ENCODE measurements at places on chromosomes 5 and 9.

- DNase-seq: no peak
Measured at GRCh38 chr5:179330186-179330900, 14.9 kb downstream of the ADAMTS2 start.

GRCh38 chr5:151592855-151593408 lies 1.8 kb upstream of the FAT2 start:
- DNase-seq: no peak

GRCh38 chr9:96088510-96088909 lies 213.0 kb downstream of the ERCC6L2 start:
- DNase-seq: no peak

GRCh38 chr9:68802525-68803015 lies 97.5 kb downstream of the PIP5K1B start:
- no peak for DNase-seq

DNA sequence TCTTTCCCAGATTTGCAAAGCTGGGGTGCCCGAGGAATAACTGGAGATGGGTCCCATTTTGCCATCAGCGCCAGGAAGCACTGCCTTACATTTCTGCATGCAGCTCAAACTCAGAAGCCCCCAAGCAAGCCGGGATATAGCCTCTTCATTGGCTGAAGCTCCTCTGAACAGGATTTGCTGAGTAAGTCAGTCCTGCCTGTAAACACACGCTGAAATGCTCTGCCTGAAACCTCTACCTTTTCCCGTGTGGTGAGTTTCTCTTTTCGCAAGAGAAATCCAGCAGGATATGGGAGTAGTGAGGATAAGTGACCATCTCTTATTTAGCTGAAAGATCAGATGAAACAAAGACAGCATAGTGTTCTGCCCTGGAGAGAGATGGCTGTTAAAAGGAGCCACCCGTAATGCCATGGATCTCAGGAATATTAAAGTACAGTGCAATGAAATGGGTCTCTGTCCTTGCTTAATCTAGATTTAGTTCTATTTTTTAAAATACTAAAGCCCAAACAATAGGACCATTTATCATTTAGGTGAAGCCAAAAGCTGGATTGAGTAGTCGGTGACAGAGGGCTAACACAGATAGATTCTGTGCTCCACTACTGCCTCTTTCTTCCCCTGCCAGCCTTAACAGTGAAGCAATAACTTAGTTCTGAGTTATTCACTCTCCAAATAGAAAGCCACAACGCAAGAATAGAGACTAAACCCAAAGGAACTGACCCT lies 177.5 kb upstream of the PPP2R2B start:
- no peak for DNase-seq

GRCh38 chr5:54541823-54542783 lies 24.5 kb downstream of the SNX18 start:
- no peak for DNase-seq

- no peak for DNase-seq
Measured at GRCh38 chr5:122586351-122586750, 188.5 kb upstream of the SNX2 start.

DNA sequence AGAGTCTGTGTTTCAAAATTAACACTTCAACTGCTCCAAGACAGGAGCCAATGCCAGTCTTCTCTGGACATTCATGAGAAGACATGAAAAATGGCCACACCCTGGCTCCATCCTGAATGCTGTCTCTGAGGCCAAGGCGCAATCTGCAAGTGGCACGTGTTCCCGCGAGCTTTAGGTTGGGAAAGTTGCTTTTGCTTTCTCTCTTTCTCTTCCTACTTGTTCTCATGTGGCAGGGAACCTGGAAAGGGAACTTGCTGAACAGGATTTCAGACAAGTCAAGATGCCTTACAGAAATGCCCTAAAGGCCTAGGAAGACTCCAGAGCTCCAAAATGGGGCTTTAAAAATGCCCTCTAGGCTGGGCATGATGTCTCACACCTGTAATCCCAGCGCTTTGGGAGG lies 91.9 kb upstream of the OTULINL start:
- no peak for DNase-seq

DNA sequence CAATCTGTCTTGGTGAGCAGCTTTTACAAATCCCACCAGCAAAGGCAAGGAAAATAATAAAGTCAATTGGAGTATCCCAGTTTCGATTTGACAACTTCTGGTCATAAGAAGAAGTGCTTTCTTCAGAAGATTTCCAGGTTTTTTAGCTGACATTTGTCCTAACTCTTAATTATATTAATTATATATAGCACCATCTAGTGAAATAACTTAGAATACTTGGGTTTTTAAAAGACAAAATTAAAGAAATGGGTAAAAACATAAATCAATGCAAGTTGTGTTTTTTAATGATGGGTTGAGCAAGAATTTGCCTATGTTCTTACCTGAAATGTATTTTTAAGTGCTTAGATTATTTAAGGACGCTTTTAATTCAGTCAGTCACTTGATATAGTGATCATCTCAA lies 421.8 kb downstream of the ACTL7B start:
- no peak for DNase-seq

- no peak for DNase-seq
Measured at GRCh38 chr9:95634536-95634935, 117.8 kb upstream of the PTCH1 start.

DNA sequence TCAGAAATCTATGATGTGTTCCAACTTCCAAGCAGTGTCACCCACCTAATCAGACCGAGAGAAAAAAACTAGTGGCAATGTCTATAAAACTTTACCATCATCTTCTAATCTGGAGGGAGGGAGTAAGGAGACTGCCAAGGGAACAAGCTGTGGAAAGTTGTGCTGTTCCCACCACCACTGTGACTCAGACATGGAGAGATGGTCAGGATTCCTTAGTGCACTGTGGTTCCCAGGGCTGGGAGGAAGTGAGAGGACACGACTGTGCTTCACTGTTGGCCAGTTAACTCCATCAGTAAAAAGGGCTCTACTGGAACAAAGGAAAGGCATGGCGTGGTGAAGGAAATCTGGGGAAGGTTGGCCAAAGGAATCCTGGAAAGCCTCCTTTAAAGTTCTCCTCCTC lies 18.8 kb downstream of the TICAM2 start:
- DNase-seq: no peak

GRCh38 chr9:119213471-119213870 lies 155.8 kb downstream of the BRINP1 start:
- DNase-seq: no peak

DNA sequence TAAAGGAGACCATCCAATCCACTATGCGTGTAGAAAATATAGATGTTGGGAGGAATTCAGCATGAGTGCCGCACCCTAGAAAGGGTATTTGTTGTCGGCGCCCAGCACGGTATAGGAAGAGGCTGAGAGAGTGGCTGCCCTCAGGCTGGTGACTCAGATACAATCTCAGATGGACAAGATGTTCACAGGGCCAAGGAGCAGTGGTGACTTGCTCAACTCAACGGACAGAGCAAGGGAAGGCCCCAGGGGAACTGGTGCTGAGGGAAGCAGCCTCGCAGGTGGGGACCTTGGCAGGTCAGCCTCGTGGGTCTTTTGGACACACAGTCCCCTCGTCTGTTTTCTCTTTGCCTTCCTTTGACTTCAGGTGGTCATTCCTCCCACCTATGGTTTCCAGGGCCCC lies 28.0 kb upstream of the IRX2 start:
- DNase-seq: no peak

GRCh38 chr5:151173711-151174611 lies 16.4 kb upstream of the ANXA6 start:
- DNase-seq: no peak

DNA sequence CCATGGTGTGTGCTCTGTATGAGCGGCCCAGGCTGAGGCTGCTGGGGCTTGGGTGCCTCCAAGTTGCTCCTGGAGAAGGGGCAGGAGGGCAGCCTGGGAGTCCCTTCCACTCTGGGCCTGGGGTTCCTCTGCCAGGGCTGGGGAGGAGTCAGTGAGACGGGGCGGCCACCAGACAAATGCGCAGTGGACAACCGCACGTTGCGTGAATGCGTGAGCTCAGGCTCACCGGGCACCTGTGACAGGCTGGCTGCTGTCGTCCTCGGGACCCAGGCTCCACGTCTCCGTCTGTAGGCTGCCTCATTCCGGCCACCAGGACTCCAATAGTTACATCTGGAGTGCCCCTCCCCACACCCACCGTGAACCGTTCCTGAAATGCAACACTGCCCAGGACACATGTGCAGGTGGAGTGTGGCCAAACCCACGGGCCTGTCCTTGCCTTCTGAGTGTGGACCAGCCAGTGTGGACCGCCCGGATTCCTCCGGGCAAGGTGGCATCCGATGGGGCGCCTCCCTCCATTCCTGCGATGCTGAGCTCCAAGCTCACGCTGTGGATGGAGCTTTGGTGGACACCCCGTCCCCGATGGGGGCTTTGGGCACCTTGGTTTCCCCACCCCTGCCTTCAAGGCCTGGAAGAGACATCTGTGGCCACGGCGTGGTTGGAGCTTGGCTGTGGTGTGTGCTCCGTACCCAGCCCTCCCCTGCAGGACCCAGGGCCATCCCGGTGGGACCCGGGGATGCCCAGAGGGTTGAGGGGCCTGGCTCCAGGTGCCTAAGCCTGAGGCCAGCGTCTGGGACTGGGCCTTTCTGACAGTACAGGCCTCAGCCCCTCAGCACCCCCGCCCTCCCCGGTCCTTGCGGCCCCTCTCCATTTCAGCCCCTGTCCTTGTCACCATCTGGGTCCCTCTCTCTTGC lies 34.0 kb upstream of the RXRA start:
- no peak for DNase-seq

- peak; percentile 50 for DNase-seq
Measured at GRCh38 chr5:149550594-149551226, 529 bp downstream of the CSNK1A1 start.
